ENCODE measurements at places on chromosomes 13 and 19.

DNA sequence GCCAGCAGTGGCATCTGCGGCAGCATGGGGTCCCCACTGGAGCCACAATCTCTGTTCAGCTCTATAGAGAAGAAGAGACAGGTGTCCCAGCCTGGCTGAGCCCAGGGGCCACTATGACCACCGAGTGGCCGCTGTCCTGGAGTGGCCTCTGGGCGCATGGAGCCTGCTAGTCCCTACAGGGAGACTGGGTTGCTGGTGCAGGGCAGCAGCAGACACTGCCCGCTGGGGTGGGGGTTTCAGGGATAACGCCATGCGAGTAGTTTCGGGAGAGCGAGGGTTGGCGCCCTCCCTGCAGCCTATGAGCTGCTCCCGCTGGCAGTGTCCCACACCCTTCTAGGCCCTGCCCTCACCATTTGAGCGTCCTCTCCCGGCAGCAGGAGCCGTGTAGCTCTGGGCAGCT lies 10.9 kb upstream of the TEKTIP1 start:
- DNase-seq, result no peak

DNA sequence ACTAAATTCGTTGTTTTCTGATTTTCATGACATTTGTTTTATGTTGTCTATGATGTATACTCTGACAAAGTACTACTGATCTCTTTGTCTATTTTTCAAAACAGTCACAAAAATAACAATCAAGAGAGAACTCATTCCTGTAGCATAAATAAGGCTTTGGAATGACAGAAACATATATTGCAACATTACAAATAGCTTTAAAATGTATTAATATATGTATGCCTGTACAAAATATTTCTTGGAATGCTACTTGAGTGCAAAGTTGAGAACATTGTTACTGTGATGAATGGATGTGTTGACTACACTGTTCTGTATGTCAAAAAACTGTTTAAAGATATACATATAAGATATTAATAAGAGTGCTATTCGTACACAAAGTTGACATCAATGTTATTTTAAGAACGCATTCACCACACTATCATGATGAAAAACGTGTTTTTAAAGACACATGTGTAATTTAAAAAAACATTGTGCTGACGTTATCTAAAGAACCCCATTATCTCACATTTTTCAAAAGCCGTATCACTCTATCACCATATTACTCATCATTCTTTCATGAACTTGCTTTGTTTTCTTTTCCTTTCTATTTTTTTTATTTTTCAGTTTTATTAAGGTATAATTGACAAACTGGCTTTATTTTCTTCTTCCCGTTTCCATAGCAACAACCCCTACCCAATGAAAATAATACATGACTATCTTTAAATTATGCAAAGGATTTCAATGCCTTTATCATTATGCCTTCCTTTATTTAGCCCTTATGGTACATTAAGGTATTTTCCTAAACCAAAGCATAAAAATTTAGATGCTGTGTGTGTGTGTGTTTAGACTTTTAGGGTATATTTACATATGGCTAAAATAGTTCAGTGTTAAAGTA lies 918.8 kb downstream of the SLITRK1 start:
- no peak for DNase-seq

- DNase-seq, result no peak
Measured at GRCh38 chr13:113730258-113730691, 28.8 kb upstream of the TMEM255B start.

DNA sequence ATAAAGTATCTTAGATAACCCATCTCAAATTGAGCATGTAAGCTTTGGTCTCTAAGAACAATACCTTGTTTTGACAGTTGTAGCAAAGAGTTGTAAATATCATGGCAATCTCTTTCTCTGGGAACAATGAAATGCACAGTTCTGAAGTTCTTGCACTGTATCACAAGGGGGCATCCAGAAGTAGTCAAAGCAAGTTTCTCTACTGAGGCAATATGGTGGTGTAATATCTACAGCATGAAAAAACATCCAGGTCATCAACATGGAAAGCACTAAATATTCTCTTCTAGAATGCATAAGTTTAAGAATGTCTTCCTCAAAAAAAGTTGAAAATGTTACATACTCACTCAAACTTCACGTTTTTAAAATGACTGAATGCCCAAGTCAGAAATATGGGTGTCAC lies 19.6 kb downstream of the MTMR6 start:
- DNase-seq, result no peak

- peak; percentile 53 for DNase-seq
Measured at GRCh38 chr19:29680447-29680846, 15.2 kb downstream of the PLEKHF1 start.
